Fibroblast of lung (primary cell): ENCODE measurements at places on chromosomes 3 and 15.

DNA sequence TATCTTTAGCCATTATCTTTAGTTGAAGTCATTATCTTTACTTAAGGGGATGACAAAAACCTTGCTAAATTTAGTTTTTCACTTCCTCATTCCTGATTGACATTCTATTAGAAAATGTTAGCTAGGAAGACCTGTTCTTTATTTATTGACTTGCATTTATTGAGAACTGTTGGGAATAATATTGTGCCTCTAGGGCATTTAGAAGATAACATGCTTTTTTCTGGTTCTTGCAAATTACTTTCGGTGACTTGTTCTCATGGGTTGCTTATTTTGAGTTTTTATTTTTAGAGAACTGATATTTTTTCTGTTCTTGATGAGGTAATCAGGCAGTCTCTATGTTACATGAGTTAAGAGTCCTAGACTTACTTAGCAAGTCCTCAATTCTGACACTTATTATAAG, 48.3 kb upstream of the CTDSPL start:
- DNase-seq: no peak

GRCh38 chr15:70875001-70875782, 17.0 kb downstream of the THAP10 start:
- peak; percentile 76 for DNase-seq

DNA sequence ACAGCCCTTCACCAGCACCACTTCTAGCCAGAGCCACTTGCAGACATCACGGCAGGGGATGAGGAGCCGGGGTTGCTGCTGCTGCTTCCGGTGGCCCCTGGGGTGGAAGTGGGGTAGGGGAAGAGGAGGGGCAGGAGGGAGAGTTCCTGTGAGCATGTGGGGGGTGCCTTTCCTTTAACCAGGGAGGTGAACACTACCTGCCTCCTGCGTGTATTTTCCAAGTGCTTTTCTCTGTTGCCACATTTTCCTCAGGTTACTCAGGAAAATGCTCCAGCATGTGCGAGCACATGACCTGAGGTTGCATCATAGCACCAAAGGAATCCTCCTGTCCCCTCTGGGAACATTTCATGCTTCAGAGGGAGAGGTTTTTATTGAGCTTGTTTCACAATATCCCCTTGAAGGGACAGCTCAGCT, 12.2 kb upstream of the SACM1L start:
- peak; percentile 72 for DNase-seq

- no peak for DNase-seq
These were observed 684 bp downstream of the CAPN3 start for GRCh38 chr15:42359985-42360384.

DNA sequence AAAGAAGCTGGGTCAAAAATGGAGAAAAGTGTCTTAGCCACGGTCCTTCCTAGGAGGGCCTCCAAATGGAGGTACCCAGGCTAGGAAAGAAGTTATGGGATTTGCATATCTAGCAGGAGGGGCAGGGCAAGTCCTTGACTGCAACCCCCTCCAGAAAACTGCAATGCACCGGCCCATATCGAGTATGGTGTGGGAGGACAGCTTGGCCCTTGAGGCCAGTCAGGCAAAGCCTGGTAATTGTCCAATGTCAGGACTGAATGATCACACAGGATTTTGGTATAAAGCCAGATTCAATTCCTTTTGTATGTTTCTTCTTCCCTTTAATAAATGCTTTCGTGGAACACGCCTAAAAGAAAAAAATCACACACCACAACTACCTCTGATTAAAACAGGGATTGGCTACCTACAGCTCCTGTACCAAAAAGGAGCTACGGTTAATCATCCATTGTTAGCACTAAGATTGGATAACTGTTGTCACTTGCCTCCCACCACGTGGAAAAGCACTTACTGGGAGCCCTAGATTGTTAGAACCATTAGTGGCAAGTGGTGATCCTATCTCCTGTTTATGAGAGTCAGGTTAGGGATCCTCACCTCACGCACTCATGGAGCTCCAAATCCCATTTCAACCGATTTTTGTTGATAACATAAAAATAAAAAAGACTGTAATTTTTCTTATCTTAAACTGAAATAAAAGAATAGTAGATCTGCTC, 1.2 kb downstream of the ZNF770 start:
- no peak for DNase-seq

DNA sequence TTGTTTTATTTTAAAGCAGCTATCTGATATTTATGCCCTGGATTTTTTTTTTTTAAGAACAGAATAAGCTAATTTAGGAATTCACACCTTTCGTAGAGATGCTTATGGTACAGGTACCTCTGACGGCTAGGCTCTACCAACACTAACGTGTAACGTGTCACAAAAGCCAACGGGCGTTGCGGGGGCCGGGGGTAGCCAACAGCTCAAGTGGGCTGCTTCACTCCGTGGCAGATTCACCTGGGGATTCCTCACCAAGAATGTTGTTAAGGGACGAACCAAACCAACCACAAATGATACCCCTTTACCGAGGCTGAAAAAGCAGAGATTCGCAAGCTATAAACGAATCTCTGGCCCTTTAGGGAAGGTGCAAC, 1.0 kb downstream of the TMCC1 start:
- DNase-seq: no peak

- no peak for DNase-seq
These were observed 125.7 kb downstream of the TBL1XR1 start for GRCh38 chr3:177071496-177072156.

DNA sequence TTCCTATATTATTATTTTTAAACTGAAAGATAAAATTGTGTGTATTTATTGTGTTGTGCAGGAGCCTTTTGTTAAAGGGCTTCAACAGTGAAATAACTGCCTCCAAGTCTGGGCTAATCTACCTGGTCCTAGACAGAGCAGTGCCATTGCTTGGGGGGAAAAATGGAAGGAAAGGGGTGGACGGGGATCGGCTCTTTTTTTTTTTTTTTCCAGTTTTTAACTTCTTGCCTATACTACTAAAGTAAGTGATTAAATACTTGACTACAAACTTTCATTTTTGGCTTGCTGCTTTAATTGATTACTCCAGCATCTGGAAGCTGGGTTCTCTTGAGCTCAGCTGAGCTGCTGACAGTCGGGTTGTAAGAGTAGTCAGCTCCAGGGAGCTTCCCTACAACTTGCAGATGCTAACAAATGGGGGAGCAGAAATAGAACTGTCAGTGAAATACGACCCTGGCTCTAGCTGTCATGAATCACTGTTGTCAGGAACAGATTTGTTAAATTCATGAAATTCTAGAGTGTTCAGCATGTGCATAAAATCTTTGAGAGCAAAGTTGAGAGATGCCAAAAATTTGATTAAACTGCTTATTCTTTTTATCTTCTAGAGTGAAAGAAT, 276.7 kb downstream of the ROBO1 start:
- peak; percentile 27 for DNase-seq

- no peak for DNase-seq
These were observed 574 bp downstream of the CASR start for GRCh38 chr3:122183893-122184590.

- DNase-seq: no peak
These were observed 15.6 kb downstream of the KCTD6 start for GRCh38 chr3:58507356-58508078.

DNA sequence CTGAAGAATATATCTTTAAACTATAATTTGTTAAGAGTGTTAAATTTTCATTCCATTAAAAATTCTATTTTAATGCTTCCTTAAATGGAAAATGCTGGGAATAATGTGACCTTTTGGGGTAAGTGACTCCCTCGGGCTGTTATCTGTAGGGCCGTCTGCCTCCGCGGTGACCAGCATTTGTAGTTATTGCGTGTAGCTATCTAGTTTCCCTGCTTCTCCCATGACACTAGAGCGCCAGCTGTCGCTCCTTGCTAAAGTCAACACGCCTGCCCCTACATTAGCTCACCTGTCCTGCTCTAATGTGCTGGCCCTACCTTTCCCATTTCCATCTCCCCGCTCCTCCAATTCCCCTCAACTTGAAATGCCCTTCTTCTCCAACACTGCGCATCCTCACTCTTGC, 12.4 kb upstream of the CHRM5 start:
- DNase-seq: no peak

- DNase-seq: peak; percentile 10
These were observed 37.5 kb downstream of the CMC1 start for GRCh38 chr3:28278918-28279317.

DNA sequence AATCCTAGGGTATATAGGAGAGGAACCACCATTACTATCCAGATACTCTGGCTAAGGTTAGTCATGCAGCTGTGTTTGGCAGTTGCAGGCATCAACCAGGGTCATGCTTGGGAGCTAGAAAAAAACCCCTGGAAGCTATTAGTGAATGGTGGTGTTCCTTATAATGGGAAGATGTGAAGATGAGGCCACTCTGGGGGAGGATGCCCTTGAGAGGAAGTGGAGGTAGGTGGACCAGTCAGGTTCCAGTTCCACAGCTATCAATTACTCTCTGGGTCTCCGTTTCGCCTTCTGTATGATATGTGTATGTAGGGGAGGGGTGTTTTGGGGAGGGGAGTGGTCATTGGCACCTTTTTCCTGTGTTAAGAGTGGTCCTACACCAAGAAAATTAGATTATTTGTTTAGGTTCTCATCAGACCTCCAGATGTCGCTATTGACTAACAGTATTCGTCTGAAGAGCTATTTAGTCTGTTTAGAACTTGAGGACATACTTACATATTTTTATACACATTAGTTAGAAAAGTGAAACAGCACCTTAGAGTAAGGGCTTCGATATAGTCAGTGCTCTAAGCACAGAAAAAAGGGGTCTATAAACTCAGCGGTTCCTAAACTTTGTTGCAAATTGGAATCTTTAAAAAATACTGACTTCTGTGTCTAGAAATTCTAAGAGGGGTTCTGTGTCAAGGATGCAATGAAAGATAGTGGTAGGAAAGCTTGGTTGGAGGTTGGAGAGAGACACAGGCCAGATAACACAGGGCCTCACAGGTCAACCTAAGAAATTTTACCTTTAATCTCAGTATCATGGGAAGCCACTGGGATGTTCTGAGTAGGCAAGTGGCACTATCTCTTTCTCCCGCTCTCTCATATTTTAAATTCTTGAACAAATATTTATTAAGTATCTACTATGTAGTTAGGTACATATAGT, 9.1 kb upstream of the HPS3 start:
- DNase-seq: peak; percentile 55

DNA sequence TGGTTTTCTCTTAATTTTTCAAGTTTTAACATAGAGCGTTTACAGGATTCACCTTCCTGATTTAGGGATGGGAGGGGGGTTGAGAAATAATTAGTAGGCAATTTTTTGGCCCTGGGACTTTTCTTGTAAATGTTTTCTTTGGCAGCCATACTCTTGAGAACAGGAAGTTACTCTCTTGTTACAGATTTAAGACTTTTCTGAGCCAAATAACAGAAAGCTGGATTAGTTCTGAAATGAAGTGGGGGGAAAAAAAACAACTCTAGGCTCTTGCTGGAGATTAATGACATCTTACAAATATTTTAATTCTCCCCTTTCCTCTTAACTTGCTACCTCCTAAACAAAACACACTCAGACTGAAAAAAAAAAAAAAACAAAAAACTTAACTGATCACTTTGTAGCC, 13.8 kb upstream of the POLR2M start:
- DNase-seq: peak; percentile 73

GRCh38 chr3:154954757-154955156, 125.4 kb upstream of the MME start:
- peak; percentile 78 for DNase-seq

DNA sequence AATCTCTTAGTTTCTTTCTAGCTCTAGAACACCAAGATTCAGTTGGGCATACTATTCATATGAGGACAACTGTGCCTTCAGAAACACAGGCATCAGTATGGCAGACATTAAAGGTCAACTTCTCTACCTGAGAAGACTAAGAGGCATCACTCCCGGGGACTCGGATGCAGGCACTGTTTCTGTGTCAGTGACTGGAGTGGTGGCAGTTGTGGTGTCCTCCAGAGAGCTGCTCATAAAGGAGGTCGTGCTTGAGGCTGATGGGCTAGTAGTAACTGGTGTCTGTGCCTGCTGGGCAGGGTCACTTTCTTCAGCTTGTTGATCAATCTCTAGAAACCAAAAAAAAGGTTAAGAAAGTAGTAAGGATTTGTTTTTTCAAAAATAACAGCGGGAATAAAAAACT, 75.2 kb downstream of the FBXL22 start:
- DNase-seq: no peak

DNA sequence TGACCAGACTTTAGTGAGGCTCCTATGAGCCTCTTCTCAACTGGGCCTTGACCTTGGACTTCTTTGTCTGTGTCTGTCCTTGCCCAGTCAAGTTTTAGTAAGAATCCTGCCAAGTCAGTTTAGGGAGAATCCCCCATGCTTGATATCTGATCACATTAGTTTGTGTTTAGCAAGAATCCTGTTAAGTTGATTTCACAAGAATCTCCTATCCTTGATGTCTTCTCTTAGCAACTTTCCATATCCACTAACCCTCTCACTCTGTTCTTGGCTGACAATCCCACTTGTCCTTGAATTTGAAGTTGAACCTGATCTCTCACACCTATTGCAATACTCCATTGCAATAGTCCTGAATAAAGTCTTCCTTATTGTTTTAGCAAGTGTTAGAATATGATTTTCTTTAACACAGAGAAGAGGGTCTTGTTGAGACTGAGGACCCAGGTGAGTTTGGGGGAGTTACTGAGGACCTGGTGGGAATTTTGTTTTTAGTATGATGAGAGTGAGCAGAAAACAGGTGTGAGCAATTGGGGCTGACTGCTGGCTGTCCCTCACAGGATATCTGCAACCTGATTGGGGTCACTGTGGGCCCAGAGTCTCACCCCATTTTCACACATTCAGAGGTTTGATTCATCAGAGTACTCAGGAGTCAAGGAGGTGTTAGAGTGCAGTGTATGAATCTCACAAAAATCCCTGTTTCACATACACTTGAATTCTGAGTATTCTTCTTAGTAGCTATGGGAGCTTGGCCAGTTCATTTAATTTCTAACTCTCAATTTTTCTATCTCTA, 39.9 kb upstream of the TNFAIP8L3 start:
- no peak for DNase-seq

GRCh38 chr3:141080431-141080830, 29.3 kb downstream of the SPSB4 start:
- DNase-seq: no peak

GRCh38 chr3:184241447-184242296, 7.1 kb downstream of the ALG3 start:
- peak; percentile 32 for DNase-seq

DNA sequence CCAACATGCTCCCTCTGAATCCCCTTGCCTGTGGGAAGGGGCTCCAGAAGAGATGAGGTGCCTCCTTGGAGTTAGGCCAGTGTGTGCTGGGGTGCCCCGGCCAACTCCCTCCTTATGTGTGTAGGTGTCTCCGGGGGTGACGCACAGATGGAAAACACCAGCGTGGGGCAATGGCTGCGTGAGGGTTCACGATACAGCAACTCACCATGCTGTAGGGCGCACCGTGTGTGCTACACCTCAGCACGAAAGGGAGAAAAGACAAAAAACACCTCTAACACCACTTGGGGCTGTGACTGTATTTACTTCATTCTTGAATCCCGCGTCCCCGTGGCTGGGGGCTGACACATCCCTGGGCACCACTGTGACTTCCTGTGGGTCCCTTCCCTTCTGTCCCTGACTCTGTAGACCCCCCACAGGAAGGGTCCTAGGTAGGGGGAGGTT, 1.6 kb upstream of the CALML4 start:
- no peak for DNase-seq

DNA sequence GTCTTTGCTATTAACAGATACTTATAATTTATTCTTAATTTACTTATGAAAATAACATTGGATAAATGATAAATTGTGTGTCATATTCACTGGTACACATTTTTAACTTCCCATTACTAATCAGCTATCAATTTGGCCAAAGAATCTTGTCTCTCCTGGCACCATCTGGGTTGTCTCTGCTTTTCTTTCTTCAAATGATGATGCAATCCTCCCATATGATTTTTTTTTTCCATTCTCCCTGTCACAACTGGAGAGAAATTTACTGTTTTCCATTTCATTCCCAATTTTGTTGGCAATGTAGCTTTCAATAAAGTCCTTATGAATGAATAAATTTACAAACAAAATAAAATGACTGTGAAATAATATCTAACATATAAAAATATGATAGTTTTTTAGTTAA, 743.7 kb upstream of the EPHA6 start:
- no peak for DNase-seq
